ENCODE measurements at places on chromosomes 12 and 14. TPM values are rescaled to one million over a fixed set of nuclear protein-coding genes. Genes with fewer than 3 reads are reported as not detected.

Gene YBX3
- 371 TPM for total RNA-seq

Gene GPRC5D
- not detected for total RNA-seq

Gene ZNF385A
- total RNA-seq, result 12.0 TPM

Gene BHLHE41
- 64.4 TPM for total RNA-seq

Gene LHX5
- total RNA-seq, result not detected

Gene TMEM119
- total RNA-seq, result 31.1 TPM

Gene REM2
- 0.62 TPM for total RNA-seq

Gene NKX2-1
- total RNA-seq, result 0.22 TPM

Gene CMTM5
- total RNA-seq, result 75.3 TPM

Gene ADAM21
- not detected for total RNA-seq

Gene FOXN4
- total RNA-seq, result not detected

All from sciatic nerve (tissue), 2 donors.